Stimulated activated memory B cell treated with anti-CD40 and anti-IgM and Interleukin-4, amounts not matched to agents 10 μg/mL and 1 μg/mL and 100 μg/mL, for 72 hours (primary cell): ENCODE measurements at places on chromosomes 5 and 9.

DNA sequence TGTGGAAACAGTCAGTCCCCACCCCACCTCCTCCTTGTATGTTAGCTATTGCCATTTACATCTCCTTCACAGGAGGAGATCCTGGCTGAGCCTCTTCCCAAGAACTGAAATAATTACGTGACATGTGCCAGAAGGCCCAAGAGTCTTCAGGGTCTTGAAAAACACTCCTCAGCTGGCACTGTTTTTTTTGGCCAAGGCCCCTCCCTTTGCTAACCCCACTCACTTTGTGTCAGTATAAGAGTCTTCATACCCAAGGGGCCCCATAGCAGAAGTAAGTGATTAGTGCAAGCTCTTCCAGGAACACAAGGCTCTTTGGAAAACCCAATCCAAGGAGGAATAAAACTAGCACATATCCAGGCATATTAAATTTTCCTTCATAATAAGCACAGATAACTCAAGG, 5.7 kb upstream of the LARP1 start:
- ATAC-seq, result no peak

GRCh38 chr5:6419340-6419852, 29.3 kb upstream of the UBE2QL1 start:
- no peak for ATAC-seq

GRCh38 chr5:169805937-169806700, 169.0 kb downstream of the DOCK2 start:
- ATAC-seq, result peak; percentile 72

DNA sequence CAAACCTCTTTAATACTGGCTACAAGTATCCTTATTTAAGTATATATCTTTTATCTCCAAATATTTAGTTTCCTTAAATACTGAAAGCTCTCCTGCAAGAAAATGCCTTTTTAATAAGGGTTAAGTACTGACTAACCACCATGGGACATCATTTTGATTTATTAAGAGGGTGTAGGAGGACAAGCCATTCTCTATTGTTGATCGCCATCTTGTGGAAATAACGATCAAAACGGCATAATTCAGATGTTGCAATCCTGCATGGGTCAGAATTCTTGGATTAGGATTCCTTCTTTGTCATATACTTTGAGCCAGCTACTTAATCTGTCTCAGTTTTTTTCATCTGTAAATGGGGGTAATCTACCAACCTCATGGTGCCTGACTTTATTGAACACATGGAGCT, 28.7 kb upstream of the C5orf46 start:
- ATAC-seq, result no peak

- ATAC-seq, result no peak
Measured at GRCh38 chr5:150519560-150519945, 11.6 kb downstream of the NDST1 start.

- ATAC-seq, result no peak
Measured at GRCh38 chr5:86329318-86329717, 288.4 kb upstream of the COX7C start.

GRCh38 chr9:85182383-85182782, 512.9 kb downstream of the NTRK2 start:
- ATAC-seq, result no peak

DNA sequence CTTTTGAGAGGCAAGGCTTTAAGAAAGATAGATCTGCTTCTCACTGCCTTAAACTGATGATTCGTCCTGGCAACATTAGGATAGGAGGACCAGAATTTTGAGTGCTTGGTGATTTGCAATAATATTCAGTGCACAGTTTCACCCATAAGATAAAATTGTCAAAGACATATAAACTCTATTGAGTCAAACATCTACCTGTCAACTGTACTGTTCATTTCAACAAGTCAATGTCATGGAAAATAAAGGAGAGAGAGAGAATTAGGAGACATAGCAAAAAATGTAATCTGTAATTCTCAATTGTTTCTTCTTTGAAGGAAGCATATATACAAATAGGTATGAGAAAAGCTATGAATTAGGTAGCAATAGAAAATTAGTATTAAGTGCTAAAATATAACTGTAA, 237.2 kb downstream of the CDH12 start:
- no peak for ATAC-seq

GRCh38 chr5:153896701-153897100, 142.0 kb downstream of the FAM114A2 start:
- ATAC-seq, result peak; percentile 76

GRCh38 chr5:153866176-153866575, 172.5 kb downstream of the FAM114A2 start:
- ATAC-seq, result no peak

- no peak for ATAC-seq
Measured at GRCh38 chr9:135891027-135891631, 16.2 kb downstream of the CAMSAP1 start.

- ATAC-seq, result no peak
Measured at GRCh38 chr5:97134634-97135033, 7.8 kb downstream of the LIX1 start.

DNA sequence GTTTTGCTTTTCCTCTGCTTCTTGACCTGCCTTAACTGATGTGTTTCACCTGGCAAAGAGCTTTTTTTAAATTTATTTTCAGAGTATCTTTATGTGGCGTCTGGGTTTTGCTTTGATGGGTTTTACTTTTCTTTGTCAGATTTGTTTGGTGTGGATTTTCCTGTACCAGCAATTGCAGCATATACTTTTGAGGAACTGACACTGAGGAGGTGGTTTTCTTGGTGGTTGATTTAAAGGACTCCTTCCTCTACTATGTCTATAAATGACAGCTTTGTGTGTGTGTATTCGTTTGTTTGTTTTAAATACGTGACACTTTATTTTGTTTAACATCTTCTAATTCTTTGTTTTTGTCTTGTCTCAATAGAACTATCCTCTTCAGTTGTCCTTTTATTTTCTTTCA, 1071.9 kb upstream of the ARRDC3 start:
- ATAC-seq, result peak; percentile 68

GRCh38 chr5:66074901-66075300, 69.2 kb upstream of the SREK1 start:
- ATAC-seq, result no peak

DNA sequence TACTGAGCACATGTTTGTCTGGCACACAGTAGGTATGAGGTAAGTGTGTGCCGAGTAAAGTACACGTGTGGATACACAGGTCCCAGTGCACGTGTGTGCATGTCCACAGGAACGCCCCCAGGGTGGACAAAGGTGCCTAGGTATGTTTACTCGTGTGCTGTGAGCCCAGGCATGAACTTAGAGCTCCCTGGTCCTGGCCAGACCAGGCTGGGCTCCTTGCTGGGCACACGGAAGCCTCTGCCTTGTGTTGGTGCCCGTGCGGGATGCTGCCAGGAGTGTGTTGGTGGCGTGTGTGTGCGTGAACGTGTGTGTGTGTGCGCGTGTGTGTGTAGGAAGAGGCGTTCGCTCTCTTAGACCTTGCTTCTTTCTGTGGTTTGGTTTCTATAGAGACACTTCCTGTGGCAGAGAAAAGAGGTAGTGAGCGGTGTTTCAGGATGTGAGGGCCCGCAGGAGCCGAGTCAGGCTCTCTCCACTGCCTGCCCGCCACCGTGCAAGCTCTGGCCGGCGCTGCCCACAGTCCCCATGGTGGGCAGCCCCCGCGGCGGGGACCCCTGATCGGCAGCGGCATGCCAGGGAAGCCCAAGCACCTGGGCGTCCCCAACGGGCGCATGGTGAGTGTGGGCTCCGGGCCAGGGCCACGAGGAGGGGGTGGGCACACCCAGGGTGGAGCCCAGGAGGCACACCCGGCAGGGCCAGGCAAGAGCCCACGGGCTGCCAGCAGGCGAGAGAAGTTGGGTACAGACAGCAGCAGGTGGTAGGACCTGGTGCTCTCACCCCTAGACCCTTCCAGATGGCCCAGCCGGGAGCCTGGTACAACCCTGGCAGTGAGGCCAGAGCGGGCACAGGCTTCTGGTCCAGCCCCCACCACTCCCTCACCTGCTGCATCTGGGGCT, at the start of gene RGS14:
TSS of gene RGS14 (plus strand) at position 466 of the 893 bp plus-strand sequence. CDS start at position 567, 101 bp downstream.
- ATAC-seq, result peak; percentile 95

- peak; percentile 70 for ATAC-seq
Measured at GRCh38 chr5:40689438-40689837, 9.7 kb downstream of the PTGER4 start.

DNA sequence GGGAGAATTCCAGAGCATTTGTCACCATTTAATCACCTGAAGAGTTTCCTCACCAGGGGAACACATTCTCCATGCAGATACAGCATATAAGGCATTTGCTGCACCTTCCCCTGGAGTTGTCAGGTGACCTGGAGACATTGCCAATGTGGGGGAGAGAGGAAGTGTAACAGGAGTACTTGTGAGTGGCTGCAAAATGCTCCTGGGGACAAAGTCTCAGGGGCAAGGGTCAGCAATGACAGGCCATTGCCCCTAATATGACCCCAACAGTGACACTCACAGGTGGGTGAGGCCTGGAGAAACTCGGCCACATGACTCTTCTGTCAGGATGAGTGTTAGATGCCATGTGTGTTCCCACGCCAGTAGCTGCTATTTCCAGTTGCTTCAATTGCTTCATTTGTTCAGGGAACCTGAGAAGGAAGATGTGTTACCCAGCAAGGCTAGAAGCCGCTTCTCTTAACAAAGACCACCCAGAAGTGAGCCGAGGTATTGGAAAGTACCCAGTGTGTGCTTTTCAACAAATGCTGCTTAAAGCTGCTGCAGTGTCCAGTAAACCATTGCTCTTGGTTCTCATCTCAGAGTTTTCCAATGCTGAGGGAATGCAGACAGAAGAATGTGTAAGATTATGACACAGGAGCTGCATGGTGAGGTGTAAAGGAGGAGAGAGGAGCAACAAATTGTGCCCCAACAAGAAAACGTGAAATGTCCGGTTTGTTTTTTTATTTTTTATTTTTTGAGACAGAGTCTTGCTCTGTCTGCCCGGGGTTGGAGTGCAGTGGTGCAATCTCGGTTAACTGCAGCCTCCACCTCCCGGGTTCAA, 128.2 kb upstream of the SLC44A1 start:
- no peak for ATAC-seq

DNA sequence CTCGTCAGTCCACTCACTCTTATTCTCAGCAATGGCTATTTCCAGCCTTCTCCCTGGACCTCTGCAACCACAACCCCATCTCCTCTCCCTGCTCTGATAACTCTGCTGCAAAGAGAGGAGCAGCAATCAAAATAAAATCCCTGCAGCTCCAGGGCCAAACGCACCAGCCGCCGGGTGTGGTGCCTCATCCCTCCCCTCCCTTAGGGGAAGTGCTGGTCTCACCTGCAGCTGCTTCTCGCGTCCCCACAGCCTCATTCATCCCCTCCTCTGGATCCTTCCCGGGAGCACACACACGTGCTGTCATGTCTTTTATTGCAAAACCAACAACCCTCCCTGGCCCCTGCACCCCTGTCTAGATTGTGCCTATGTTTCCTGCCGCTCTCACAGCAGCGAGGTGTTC, 77.8 kb downstream of the TENT4A start:
- no peak for ATAC-seq

- ATAC-seq, result no peak
Measured at GRCh38 chr5:111411301-111411700, 101.0 kb downstream of the STARD4 start.

DNA sequence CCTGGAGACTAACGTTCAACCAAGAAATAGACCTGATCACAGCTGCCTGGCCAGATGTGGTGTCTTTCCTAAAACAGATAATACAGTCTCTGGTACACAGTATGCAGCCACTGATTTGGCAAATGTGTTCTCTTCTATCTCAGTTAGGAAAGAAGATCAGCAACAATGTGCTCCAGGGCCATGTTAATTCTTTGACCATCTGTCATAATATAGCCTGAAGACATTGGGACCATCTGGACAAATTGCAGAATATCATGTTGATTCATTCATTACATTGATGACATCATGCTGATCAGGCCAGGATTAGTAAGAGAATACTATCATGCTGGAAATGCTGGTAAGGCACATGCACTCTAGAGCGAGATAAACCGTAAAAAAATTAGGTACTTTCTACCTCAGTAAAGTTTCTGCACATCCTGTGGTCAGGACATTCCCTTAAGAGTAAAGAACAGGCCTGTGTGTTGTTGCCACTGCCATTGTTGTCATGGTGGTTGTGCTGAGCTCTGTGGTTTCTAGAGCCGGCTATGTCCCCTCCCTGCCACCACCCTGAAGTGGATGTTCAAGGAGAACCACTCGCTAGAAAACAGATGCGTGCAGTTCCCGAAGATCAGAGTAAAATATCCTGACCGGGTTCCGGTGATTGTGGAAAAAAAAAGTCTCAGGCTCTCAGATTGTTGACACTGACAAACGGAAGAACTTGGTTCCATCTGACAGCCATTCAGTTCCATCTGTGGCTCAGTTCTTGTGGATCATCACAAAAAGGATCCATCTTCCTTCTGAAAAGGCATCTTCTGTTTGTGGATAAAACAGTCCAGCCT, 6.4 kb upstream of the JMY start:
- peak; percentile 69 for ATAC-seq

DNA sequence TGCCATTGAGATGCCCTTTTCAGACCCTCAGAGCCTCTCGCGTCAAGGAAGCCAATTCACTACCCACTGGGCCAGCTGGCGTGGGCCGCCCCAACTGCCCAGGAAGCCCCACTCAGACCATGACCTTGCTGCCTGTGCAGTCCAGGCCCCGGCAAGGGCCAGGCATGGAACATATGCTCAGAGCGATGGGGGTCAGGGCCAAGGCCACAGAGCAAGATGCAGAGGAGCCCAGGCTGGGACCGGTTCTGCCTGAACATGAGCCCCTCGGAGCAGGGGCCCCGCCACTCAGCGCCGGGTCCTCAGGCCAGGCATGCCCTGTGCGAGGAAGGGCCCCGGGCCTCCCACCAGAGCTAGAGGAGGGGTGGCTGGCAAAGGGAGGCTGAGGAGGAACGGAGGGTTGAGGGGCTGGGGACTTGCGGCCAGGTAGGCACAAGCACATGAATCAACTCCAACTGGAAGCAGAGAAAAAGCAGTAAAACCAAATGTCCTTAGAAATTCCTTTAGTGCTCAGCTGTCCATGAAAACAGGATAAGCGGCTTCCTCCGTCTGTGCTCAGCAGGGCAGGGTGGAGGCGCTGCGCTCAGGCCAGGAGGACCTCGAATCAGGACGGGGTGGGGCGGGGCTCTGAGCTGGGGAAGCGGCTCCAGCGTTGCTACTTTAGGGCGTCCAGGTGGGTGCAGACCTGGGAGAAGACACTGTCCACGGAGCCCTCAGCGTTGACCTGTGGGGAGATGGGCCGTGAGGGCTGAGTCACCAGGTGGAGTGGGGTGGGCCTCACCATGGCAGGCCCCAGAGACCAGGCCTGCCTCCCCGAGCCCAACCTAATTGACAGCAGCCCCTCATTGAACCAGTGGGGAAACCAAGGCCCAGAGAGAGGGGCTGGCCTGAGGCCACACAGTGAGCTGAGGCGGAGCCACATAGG, 9.9 kb downstream of the AK1 start:
- ATAC-seq, result no peak

DNA sequence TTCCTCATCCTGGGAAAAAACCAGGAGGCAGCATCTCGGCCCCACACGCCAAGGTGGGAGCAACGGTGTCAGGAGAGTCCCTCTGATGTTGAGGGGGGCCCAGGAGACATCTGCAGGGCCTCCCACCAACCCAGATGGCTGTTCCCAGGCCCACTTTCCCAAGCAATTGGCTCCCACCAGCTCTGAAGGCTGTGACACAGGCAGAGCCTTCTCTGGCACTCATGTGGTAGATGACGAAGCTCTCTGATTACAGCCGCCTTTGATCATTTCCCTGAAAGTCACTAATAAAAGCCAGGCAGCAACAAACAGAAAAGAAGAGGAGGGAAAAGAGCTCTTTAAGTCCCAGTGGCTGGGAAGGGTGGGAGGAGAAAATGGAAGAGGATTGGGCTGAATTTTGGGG, 226.5 kb downstream of the CDK5RAP2 start:
- no peak for ATAC-seq
